ENCODE measurements at places on chromosomes 7 and 10. TPM values are rescaled to one million over a fixed set of nuclear protein-coding genes. Genes with fewer than 3 reads are reported as not detected.

Gene COL26A1
- total RNA-seq = not detected

Gene ODAD2
- 1.8 TPM for total RNA-seq

Gene TUBAL3
- total RNA-seq = not detected

Gene PIP
- not detected for total RNA-seq

Gene TBRG4
- total RNA-seq = 87.7 TPM

Gene NCF1
- total RNA-seq = not detected
